ENCODE measurements at places on chromosomes 1 and 21.

DNA sequence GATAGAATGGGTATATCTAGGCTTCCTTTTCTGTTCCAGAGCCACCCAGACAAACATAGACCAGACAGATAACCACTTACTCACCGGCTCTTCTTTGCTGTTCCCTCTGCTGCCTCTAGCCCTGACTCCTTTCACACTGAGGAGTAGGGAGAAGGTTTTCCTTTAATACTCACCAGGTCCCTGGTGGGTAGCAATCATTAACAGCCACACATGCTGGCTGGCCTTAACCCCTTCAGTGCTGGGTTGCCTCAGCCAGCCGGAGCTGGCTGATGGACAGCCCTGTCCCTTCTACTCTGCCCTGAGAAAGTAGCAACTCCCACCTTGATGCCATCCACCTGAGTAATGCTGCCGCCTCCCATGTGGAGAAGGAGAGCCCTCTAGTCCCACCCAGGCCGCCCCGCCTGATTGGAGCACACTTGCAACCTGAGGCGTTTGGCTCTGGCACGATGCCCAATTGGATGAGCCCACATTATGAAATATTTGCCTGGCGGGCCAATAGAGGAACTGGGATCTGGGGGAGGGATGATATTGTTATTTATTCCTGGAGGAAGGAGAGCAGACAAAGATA, 71.6 kb downstream of the PLEKHA6 start:
- no peak for DNase-seq

DNA sequence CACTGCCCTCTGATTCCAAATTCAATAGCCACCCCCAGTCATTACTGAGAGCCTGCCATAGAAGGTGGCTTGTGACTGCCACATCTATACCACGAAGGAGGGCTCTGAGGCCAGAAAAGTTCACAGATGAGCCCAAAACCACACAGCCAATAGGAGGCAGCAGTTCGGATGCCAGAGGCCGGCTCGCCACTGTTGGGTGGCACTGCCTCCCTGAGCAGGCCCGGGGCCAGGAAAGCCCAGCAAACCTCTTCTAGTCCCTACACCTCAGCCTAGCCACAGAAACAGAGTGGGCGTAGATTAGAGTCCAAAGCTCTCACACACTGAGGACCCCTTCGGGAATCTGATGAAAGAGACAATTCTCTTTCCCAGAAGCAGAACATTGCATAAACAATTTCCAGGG, 5.9 kb upstream of the CAMK2N1 start:
- no peak for DNase-seq

DNA sequence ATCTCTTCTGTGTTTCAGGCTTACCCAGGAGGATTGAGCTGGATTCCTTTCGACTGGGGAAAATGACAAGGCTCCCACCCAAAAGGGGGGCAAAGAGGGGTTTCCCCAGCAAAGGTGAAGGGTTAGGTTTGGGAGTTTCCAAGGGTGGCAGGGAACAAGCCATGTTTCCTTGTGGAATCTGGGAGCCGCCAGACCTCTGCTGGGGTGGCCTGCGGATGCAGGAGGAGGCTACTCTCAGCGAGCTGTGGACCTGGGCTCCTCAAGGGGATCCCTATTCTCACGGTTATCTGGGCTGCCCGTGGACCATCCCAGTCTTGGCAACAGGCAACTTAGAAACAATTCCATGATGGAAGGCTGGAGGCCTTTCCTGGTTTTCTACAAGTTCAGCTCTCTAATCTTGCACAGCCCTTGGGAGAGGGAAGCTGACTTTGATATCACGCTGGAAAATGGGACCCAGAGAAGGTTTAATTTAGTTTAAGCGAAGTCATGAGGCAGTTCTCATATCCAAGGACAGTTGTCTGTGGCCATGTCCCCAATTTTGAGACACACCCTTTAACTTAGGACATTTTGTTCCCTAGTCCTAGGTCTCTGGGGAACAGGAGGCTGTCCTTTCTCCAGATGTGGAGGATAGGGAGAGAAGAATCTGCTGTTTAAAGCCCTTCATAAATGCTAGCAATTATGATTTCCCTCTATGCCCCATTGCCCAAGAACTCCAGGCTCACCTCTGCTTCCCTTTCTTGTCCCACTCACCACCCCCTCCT, 24.7 kb upstream of the STUM start:
- no peak for DNase-seq

DNA sequence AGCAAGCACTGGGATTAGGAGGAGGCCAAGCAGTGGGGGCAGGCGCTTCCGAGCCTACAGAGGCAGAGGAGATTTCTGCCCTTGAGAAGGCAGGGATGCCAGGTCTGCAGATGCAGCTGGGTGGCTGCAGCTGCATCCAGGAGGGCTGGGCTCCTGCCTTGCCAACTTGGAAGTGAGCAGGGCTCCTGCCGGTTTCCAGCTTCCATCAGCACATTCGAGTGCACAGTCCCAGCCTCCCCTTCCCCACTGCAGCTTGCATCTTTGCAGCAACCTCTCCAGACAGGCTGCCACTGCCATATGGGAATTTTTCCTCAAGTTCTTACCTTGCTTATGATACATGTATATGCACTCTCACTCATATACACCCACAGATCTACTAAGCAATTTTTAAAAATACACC, 1234.3 kb upstream of the B3GALT2 start:
- DNase-seq = no peak

- no peak for DNase-seq
Measured at GRCh38 chr1:172254521-172255222, 165.8 kb upstream of the C1orf105 start.

- no peak for DNase-seq
Measured at GRCh38 chr1:101174722-101175121, 62.1 kb upstream of the S1PR1 start.

GRCh38 chr1:46490406-46490655, 695 bp downstream of the DMBX1 start:
- DNase-seq = no peak

Measured in activated T-cell treated with anti-CD3 and anti-CD28 coated beads for 48 hours (primary cell).